Bladder microvascular endothelial cell (primary cell): ENCODE measurements at places on chromosomes 4 and X. TPM values are rescaled to one million over a fixed set of nuclear protein-coding genes. Genes with fewer than 3 reads are reported as not detected.

Gene FHDC1
- total RNA-seq: under 0.01 and 0.25 TPM in 2 replicates

Gene VCX3B
- not detected in 2 replicates for total RNA-seq

Gene ESX1
- total RNA-seq: not detected in 2 replicates

Gene LPAR4
- total RNA-seq: under 0.01 and 0.13 TPM in 2 replicates

Gene RENBP
- total RNA-seq: 16.5 and 28.8 TPM in 2 replicates

Gene SCML2
- 0.65 and 2.5 TPM in 2 replicates for total RNA-seq
